ENCODE measurements at places on chromosomes 13 and 19.

GRCh38 chr19:31513841-31514240 lies 164.6 kb upstream of the TSHZ3 start:
- no peak for DNase-seq

DNA sequence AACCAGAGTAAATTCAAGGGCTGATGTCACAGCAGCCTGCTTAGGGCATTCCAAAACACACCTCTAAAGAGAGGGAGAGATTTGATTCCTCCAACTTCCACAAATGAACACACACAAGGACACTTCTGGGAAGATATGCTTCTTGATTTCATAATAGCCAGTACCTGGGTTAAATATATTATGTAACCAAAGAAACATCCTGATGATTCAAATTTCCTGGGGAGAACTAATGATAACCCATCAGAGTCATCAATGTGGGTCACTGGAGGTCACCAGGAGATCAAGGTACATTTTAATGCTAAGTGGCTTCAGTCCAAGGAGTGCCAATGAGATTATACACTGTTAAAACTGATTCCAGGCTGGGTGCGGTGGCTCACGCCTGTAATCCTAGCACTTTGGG lies 54.0 kb upstream of the DOCK9 start:
- DNase-seq, result no peak

DNA sequence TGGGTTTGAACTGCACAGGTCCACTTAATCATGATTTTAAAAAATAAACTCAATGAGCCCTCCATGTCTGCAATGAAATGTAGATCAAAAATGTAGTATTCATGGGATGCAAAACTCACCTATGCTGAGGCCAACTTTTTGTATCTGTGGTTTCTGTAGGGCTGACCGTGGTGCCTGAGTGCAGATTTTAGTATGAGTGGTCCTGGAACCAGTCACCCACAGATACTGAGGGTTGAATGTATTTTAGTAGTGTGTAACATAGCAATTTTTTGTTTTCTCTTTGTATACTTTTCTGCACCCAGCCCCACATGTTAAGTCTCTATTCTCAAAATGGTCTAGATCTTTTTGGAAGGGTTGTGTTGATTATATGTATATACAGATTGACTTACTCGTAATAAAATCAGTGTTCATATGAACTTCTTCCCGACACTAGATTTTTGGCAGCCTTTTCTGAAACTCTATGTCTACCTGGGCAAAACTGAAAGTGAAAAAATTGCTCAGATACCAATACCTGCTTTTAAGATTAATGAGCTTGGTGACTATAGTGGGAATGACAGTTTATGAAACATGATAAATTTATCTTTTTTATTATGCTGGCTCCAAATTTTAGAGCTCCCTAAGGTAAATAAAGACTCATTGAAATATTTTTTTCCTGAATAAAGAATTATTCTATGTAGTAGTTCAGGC lies 51.6 kb downstream of the DNAJC15 start:
- DNase-seq, result no peak

DNA sequence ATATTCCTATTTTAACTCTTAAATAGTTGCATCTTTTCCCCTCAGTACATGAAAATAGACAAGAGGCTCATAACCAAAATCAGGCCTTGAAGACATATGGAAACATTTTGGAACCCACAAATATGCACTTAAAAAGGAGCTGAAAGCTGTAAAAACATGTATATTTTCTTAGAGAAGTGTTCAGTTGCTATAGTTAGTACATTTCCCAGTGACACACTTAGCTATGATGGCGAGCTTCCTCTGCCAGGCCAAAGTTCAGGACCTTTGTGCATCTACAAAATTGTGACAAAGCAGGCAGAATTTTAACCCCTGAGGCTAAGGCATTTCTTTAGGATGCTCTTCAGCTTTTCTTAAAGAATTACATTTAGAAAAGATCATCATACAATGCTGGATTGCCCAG lies 54.5 kb downstream of the RCBTB2 start:
- DNase-seq, result no peak

DNA sequence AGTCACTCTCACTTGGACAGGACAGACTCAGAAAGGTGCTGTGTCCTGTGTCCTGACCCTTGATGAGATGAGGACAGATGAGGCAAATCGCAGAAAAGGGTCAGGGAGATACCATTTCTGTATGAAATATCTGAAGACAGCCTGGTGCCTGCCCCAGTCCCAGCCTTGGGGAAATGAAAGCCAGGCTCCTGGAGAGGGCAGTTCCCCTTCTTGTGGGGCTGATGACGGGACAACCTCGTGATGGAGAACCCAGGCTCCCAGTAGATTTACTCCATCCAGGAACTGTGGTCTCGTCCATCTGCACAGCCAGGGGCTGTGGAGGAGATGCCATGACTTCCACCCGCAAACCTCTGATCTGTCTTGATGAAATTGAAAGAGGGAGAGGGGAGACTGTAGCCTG lies 13.8 kb downstream of the LILRB1 start:
- DNase-seq, result no peak

- no peak for DNase-seq
Measured at GRCh38 chr13:85386424-85386823, 412.8 kb downstream of the SLITRK6 start.

DNA sequence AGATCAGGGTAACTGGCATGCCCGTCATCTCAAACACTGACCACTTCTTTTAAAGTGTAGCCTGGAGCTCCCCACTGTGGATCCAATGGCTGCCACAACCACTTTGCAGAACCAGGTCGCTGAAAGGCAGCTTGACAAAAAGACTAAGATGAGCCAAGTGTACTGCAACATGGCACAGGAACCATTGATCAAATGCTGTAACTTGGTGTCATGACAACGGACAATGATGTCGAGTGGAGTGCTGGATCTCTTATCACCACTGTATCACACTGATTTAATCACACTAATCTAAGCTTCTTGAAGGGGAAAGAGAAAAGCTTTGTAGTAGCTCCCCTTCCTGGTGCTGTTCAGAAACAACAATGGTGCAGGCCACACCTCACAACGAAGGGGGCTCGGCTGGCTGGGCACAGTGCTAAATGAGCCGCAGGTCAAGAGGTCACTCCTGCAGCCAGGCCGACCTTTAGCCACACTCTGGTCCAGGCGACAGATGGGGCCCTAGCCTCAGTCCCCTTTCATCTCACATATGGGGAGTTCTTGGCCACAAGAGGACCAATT lies 2.2 kb upstream of the TNFRSF19 start:
- DNase-seq, result no peak
